ENCODE measurements at places on chromosomes 11 and 22.
A peak's percentile ranks its signal among the peaks of the same experiment; 100 is the strongest.

GRCh38 chr22:25153961-25154666, 45.5 kb upstream of the CRYBB3 start:
- DNase-seq: no peak

DNA sequence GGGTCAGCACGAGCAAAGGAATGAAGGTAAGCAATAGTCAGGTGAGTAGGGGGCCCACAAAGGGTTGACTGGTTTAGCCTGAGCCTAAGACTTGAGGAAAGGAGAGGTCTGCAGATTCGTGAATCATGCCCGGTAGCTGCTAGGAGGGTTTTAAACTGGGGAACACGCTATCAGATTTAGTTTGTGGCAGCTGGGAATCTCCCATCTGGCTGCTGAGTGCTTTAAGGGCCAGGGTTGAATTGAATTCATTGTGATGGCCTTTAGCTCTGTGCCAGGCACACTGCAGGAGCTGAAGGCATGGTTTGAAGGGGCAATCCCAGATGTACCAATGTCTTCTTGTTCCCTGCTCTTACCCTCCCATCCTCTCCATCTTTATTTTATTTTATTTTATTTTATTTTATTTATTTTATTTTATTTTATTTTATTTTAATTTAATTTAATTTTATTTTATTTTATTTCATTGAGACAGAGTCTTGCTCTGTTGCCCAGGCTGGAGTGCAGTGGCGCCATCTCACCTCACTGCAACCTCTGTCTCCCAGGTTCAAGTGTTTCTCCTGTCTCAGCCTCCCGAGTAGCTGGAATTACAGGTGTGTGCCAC, 1.9 kb upstream of the NECTIN1 start:
- DNase-seq: no peak

DNA sequence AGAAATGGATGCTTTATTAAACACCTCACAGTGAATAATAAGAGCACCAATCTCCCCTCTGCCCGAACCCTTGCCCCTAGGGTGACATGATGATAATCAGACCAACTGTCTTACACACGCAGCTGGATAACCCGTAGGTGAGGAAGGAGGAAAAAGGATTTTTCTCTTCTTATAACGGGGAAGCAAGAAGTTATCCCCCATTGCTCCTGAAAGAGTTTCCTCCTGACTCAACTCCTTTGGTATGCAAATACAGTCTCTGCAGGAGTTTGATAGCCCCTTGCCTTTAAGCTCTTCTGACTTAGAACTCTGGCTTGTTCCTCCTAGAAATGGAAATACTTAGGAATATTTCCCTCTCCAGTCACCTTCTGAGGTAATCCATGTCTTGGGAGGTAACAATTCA, 455.8 kb downstream of the TMEM135 start:
- no peak for DNase-seq

GRCh38 chr11:96964661-96965060, 574.8 kb downstream of the JRKL start:
- DNase-seq: no peak

DNA sequence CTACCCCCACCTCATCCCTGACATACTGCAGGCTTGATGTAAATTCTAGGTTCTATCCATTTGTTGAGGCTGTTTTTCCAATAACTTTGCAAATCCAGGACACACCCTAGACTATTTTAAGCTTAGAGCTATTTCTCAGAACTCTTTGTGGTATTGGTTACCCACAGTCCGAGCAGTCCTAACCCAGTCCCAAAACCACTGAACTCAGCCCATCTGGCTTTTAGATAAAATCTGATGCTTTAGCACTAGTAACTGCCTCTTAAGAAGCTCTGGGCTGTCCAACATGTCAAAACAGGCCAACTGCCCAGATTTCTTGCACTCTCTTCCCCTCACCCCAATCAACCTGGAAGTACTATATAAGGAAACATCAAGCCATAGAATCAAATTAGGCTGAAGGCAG, 344.4 kb upstream of the CADM1 start:
- no peak for DNase-seq

DNA sequence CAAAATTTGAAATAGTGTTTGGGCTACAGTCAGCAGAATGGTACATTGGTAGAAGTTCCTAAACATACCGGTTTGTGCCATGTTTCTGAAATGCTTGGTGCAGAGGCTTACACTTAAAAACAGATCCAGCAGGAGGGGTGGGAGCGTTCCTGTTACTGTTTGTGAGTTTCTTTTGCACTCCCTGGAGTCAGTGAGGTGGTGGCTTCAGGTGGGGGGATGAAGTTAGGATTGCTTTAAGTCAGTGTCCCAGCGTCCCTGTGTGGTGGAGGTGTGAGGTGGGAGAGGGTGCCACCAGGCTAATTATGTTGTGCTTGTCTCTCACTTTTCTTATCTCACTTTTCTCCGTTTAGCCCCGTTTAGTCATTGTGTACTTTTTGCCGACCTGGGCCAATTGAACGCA, 9.7 kb downstream of the TNRC6B start:
- no peak for DNase-seq

GRCh38 chr11:19738124-19738523, 25.5 kb downstream of the NAV2 start:
- no peak for DNase-seq

GRCh38 chr11:108286370-108286769, 63.5 kb downstream of the ATM start:
- no peak for DNase-seq

DNA sequence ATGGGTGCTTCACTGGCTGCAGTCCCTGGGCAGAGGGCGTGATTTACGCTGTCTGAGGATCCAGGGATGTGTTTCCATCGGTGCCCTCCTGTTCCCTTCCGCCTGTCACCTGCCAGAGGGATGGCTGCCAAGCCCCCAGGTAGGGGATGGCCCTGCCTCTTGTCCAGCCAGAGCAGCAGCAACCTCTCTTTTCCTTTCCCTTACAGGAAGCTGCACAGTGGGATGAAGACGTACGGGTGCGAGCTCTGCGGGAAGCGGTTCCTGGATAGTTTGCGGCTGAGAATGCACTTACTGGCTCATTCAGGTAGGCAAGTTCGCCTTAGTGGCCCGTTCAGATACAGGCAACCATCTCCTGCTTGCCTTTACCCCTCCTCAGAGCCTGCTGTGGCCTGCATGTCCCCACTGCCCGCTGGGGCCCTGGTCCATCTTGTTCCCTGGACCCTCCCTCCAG, 96.6 kb downstream of the ZBTB16 start:
- no peak for DNase-seq

DNA sequence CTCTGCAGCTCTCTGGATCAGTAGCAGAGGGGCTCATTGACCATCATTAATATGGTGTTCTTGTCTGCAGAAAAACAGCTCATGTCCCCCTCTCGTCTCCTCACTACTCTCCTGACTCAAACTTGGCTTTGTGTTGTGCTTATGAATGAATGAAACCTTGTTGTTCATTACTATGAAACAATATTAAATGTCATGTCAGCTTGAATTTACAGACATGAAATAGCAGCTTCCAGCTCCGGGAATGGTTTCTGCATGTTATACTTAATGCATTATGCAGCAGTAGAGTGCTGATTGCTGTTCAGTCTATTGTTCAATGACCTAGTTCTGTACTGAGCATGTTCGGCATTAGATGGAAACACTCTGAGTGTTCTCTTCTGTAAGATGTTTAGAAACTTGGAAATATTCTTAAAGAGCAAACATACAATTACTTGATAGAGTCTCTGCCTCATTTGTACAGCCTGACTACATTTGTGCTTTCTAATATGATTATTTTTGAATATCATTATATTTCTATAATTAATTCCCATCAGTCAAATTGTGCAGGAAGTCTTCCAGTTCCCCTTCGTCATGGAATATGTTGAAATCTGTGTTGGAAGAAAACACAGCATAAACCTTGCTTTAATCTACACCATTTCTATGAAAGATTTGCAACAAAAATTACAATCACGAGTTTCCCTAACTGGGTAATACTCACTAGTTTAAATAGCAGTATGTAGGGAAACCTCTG, 340.4 kb downstream of the SOX6 start:
- DNase-seq: no peak

- DNase-seq: no peak
Observed at GRCh38 chr11:47083913-47084312, 92.8 kb downstream of the ARFGAP2 start.

GRCh38 chr22:35708917-35709316, 8.8 kb upstream of the APOL5 start:
- no peak for DNase-seq

DNA sequence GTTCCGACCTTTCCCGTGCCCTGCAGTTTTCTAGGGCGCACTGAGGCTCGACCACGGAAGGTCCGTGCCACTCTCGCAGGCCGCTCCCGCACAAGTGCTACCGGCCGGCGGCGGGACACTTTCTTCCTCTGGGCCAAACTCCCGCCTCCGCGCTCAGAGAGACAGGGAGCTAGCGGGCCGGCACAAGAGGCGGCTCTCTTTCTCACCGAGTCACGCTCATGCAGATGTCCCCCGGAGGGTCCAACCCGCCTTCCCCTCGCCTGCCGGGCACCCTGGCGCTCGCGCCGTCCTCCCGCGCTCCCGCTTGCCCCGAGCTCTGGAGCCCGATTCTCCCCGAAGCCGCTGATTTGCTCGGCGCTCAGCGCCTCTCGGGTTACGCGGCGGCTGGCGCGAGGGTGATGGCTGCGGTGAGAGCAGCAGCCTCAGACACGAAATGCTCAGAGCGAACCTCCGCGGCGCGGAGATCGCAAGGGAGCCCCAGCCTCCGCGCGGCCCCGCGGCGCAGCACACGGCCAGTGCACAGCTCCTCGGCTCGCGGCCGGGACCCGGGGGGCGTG, 1.0 kb downstream of the LMO1 start:
- DNase-seq: no peak

DNA sequence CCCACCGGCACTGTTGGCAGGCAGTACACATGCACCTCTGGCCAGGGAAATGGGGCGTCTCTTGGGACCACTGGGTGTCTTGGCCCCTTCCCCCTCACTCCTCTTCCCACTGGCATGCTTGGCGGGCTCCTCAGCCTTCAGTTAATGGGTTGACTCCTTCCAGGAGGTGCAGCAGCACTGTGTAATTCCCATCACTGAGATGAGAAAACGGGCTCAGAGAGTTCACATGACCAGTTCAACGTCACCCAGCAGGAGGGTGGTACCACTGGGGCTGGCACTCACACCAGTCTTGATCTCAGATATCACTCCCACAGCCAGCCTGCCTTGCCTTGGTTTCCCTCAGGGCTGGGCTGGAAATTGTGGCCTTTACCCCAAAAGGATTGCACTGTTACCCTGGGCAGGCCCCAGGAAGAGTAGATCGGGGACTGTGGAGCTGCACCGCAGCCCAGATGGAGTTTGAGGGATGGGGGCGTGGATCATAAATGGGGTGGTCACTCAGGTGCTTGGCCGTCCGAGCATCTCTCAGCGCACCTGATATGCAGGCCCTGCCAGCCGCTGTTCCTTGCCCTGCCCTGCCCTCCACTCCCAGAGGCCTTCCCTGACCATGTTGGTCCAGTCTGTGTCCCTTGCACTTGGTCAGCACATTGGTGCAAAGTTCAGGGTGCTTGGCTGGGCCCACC, 16.9 kb downstream of the CAPN5 start:
- peak; percentile 6 for DNase-seq

DNA sequence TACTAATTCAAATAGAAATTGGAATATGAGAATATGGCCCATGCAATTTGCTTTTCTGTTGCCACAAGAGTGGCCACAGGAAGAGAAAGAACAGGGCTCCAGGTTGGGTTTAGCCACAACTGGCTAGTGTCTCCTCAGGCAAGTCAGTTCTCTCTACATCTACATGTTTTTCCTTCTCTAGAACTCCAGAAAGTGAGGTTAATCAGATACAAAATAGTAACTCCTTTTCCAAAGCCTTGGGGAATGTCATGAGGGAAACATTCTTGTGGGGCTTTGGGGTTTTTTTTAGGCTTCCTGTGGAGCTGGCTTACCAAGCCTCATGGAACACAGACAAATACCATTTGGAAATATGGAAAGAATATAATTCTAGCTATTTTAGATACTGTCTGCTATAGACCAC, 161.6 kb downstream of the NAV2 start:
- DNase-seq: no peak

GRCh38 chr11:117281159-117281558, 10.0 kb upstream of the BACE1-AS start:
- DNase-seq: no peak

DNA sequence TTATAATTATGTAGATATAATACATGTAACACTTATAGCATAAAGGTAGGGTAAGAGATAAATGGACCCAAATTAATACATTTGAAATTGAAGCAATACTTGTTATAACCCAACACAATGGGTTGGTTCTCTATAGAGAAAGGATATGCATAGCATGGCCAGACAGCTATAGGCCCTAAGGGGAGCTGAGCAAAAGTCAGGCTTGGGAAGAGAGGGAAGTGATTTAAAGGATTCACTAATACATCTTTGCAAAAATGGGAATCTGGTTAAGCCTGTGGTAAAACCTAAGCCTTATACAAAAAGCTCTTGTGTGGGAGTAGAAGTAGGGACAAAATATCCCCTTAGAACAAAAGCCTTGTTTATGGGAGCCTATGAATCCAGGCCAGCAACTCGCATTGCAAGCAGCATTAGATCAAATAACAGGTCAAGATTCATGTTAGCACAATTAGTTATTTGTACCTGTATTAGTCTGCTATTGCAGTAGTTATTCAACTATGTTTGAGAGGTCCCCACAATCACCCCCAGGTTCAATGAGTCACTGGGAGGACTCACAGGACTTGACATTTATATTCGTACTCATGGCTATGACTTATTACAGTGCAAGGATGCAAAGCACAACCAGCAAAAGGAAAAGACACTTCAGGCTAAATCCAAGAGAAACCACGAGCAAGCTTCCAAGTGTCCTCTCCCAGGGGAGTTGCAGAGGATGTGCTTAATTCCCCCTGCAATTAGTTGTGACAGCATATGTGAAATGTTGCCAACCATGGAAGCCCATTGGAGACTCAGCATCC, 144.7 kb upstream of the LMO1 start:
- DNase-seq: no peak

Data from activated CD8-positive, alpha-beta memory T cell treated with anti-CD3 and anti-CD28 coated beads, Interleukin-2, amount 50 U/mL, for 4 hours (primary cell).